Activated CD4-positive, alpha-beta T cell treated with anti-CD3 and anti-CD28 coated beads, Interleukin-2, Interleukin-6, amounts not matched to agents 100 ng/mL and 50 ng/mL, durations not matched to agents 16 hours and 8 hours (primary cell): ENCODE measurements at places on chromosomes 3 and 15.

DNA sequence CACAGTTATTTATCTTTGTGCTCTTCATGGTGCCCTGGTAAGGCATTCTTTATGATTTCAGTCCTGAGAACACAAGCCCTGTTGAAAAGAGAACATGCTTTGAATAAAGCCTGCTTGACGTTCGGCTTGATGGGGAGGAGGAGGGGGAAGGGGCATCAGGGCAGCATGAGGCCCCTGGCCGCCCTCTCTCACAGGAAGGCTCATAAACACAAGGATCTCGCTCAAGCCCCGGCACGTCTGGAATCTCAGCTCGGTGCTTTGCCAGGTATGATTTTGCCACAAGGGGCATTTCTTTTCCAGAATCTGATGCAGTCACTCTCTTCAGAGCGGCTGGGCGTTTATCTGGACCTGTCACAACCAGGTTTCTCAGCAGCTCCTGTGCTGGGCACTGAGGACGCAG lies 129.4 kb downstream of the DNAJB8 start:
- no peak for DNase-seq

DNA sequence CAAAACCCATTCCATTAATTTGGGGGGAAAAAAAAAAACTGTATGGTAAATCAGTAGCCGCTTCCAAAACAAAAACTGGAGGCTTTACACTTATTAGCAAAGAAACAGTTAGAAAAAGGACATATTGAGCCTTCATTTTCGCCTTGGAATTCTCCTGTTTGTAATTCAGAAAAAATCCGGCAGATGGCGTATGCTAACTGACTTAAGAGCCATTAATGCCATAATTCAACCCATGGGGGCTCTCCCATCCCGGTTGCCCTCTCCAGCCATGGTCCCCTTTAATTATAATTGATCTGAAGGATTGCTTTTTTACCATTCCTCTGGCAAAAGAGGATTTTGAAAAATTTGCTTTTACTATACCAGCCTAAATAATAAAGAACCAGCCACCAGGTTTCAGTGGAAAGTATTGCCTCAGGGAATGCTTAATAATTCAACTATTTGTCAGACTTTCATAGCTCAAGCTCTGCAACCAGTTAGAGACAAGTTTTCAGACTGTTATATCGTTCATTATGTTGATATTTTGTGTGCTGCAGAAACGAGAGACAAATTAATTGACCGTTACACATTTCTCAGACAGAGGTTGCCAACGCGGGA lies 9.4 kb upstream of the RPL24 start:
- peak; percentile 75 for DNase-seq

- DNase-seq, result no peak
Measured at GRCh38 chr3:114496466-114496865, 202.6 kb downstream of the TIGIT start.

- DNase-seq, result peak; percentile 10
Measured at GRCh38 chr3:38707730-38708129, 58.2 kb upstream of the SCN5A start.

DNA sequence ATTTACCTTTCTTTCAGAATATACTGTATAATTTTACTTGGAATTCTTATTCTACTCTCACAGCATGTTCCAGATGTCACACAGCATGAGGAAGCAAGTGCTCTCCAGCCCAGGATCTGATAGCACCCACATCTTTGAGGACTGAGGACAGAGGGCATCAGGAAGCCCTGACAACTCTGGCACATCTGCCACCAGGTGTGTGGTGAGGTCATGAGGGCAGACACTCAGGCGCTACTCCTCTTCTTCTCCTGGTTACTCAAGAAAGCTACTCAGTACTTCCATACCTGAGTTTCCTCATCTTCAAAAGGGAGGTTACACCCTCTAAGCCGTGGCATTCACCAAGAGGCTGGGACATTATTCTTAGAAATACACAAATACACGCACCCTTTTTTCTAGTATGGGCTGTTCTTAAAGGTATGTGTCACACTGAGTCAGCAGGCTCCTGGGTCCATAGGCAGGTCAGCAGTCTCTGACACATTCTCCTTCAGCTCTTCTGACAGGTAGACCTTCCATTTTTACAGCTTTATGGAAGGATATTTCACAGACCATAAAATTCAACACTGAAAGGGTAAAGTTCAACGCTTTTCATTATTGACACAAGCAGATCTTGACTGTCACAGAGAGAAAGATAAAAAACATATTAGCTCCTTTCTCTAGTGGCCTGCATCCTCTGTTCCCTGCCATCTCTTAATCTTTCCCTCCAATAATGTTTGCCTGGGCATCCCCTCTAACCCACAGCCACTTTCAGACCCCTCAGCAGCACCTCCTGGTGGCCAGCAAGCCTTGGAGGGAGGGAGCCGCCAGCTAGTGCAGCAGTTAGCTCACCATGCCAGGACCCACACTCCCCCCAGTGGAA lies 103.2 kb upstream of the TJP1 start:
- DNase-seq, result peak; percentile 41

- no peak for DNase-seq
Measured at GRCh38 chr3:99031778-99032177, 130.3 kb upstream of the DCBLD2 start.

GRCh38 chr3:149752788-149753136 lies 473 bp upstream of the COMMD2 start:
- no peak for DNase-seq

- no peak for DNase-seq
Measured at GRCh38 chr3:46222435-46223161, 14.5 kb upstream of the CCR1 start.

DNA sequence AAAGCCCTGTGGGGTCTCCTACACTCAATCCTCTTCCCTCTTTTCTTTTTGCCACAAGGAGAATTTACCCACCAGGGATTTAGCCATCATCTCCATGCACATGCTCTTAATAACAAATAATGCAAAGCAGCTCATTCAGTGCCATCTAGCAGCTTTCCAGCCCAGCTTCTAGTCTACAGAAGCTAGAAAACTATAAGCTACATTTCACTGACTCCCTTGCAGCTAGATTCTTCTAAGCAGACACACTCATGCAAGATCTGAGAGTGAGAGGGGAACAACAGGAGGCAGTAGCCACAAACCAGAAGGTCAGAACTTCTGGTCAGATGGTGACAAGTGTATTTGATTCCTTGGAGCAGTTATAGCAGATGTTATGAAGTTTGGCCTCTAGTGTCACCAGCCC lies 25.5 kb downstream of the OSBPL10 start:
- DNase-seq, result no peak

- DNase-seq, result no peak
Measured at GRCh38 chr15:40942337-40942854, 10.9 kb upstream of the CHAC1 start.

DNA sequence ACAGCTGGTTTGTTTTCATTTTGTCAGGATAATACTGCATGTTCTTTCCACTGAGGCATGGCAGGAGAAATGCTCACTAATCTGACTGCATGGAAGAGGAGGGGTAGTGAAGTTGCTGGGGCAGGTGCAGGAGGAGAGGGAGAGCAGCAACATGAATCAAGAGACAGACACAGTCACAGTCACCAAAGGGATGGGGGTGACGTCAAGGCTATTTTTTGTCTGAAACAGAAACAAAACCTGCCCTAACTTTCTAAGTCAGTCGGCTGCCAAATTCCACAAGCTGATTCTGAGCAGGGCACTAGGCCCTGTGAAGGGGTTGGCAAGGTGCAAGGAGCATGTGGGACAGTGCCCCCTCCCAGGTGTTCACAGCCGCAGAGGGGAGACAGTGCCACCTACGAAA lies 186.6 kb upstream of the NSMCE3 start:
- no peak for DNase-seq

DNA sequence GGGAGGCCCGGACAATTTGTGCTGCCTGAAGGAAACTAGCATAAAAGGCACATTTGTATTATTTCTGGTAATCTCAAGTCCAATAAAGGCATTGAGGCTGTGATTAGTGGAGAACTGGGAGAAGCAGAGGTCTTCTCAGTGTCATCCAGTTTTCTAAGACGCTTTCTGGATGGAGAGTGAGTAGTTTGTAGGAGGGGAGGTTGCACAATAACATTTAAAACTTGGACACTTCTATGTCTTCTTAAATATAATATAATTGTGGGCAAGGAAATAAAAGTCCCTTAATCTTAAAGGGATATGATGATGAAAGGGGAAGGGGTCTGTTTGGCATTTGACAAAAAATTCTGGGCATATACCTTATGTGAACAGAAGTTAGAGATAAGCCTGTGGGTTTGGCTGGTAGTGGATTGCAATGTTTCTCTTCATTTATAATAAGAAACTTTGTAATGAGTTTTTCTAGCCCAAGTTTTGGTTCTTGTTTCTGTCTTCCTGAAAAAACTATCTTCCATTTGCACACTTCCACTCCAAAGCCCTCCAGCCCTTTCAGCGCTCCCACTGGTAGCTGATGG lies 291.6 kb upstream of the TGFBR2 start:
- DNase-seq, result no peak

- DNase-seq, result no peak
Measured at GRCh38 chr15:92612891-92613290, 42.7 kb downstream of the FAM174B start.

GRCh38 chr3:170425491-170426239 lies 7.0 kb downstream of the CLDN11 start:
- no peak for DNase-seq

DNA sequence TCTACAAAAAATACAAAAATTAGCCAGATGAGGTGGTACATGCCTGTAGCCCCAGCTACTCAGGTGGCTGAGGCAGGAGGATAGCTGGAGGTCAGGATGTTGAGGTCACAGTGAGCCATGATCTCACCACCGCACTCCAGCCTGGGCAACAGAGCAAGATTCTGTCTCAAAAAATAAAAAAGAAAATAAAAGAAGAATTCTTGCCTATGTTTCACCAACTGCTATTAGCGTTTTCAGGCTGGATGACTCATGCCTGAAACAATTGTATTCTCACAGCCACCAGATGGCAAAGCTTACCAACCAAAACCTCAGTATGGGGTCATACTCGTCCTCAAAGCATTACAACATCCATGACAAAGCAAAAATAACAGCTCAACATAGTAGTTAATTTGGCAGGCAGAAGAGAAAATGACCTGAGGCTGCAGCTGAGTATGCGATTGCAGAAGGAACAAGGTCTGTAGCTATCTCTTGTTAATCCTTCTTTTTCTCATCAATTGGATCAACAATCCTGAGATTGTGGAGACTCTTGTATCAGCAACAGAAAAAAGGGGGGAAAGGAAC lies 52.2 kb downstream of the TP53BP1 start:
- peak; percentile 86 for DNase-seq

DNA sequence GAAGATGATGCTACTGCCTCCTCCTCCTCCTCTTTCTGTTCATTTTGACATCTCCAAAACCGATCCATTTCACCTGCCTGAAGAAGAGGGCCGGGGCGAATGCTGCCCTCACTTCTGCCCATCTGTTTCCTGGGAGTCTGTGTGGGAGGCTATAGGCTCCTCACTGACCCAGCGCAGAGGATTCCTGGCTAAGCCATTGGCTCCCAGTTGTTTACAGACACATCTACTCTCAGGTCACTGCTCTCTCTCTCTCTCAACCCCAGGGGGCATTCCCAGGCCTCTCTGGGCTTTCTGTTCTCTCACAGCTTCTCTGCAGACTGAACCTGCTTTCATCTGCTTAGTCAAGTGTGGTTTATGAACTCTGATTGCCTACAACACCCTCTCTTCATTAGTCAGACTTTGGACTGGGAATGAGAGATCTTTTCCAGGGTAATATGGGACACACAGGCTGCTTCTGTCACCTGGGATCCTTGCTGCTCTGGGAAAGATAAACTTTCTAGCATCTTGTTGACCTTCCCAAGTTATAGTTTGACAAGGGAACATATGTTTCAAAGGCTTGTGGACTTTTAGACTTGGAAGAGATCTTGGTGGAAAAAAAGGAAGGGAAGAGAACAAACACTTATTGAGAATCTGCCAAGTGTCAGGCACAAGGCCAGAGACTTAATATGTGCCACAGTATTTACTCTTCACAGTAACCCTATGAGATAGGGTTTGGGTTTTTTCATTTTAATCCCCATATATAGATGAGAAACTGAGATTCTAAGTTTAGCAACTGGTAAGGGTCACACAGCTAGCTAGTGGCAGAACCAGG lies 30.2 kb upstream of the USP3 start:
- peak; percentile 49 for DNase-seq

DNA sequence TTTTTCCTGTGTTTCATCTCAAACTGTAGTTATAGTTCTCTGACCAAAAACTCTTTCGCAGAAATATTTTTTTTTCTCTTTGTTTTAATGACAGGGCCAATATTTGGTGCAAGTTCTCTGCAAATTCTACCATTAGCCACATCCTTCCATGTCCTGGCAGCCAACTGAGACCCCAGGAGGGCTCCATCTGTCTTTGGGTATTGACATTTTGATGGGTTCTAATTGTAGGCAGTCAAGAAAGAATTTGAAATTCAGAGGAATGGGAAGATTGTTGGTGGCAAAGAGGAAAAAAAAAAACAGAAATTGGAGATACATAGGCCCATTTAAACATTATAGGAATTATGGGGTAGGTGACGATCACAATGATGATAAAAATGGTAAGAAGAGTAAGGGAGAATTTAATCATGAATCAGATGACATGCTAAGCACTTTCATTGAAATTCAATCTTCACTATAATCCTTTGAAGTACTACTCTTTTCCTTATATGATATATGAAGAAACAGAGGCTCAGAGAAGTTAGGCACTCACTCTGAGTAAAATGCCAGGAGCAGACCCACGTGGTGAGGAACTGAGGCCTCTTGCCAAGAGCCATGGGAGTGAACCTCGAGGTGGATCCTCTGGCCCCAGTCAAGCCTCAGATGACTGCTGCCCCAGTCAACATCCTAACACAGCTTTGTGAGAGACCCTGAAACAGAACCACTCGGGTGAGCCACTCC lies 151.4 kb downstream of the PDZRN3 start:
- no peak for DNase-seq

DNA sequence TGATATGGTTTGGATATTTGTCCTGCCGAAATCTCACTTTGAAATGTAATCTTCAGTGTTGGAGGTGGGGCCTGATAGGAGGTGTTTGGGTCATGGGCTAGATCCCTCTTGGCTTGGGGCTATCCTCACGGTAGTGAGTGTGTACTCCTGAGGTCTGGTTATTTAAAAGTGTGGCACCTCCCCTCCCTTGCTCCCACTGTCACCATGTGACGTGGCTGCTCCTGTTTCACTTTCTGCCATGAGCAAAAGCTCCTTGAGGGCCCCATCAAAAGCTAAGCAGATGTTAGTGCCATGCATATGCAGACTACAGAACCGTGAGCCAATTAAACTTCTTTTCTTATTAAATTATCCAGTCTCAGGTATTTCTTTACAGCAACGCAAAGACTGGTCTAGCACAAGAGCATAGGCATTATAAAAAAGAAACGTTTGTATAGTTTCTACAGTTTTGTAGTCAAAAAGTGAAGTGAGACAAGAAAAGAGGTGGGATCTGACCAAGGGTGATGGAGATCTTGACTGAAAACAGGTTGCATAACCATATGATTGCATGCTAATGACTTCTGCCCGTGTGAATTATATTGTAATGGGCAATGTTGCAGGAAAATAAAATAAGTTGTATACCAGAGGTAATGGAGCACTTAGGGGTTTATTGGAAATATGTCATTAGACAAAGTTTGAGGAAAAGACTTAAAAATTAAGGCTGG lies 28.5 kb upstream of the CLASP2 start:
- DNase-seq, result peak; percentile 3

- no peak for DNase-seq
Measured at GRCh38 chr3:141405025-141405424, 36.7 kb downstream of the ZBTB38 start.

GRCh38 chr3:181265750-181266333 lies 276.3 kb upstream of the DNAJC19 start:
- DNase-seq, result no peak
